AG10803 (cell line): ENCODE measurements at places on chromosomes 6 and 20.
A peak's percentile ranks its signal among the peaks of the same experiment; 100 is the strongest.

DNA sequence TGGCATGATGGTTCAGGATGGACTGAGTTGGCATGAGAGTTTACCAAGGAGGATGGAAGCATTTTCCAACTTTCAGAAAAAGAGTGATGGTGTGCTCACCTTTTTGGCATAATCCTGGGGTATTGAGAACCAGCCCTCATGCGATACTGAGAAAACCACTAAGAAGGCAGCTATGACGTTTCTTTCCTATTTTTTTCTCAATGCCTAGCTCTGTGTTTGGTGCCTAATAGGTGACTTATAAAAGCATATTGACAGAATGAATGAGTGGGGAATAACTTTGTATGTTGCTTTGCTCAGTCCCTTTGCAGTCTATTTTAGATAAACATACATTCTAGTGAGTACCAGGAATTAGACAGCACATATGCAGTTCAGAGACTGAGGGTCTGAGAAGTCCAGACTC lies 816.3 kb downstream of the DHX35 start:
- DNase-seq: no peak

DNA sequence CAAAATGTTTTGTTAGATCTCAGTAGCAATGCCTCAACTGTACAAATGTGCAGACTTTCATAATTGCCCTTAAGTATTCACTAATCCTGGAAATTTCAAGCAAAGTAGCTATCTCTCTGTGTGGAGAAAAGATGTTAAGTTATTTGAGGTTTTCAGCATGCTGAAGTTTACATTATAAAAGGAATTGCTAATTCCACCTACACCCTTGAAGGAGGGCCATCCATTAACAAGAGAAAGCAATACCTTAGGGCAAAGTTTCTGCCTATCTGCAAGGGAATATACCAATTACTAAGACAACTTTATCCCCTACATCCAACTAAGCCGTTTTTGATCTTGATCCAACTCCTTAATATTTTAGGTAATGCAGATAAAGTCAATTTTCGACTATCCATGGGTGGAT lies 380.7 kb upstream of the BTBD3 start:
- DNase-seq: no peak

GRCh38 chr6:3850451-3851203 lies 1.5 kb downstream of the FAM50B start:
- DNase-seq: no peak

- DNase-seq: no peak
These were observed 29.1 kb downstream of the WRNIP1 start for GRCh38 chr6:2794171-2794730.

GRCh38 chr6:37845026-37845911 lies 25.7 kb downstream of the ZFAND3 start:
- no peak for DNase-seq

GRCh38 chr6:133632906-133633305 lies 256.0 kb upstream of the TCF21 start:
- DNase-seq: no peak

DNA sequence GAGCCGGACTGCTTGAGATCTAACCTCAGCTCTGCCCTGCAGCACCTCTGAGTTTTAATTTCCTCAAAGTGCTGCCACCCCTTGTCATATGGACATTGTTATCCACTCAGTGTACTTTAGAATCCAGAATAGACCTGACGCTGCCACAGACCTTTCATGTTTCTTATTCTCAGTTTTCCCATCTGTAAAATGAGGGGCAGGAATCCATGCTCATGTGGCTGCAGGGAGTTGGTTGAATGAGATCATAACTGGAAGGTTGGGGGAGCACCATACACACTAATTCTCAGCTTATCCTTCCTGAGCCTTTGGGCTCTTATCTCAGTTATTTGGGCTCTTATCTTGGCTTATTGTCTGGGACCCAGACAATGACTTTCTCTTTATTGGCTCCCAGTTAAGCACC lies 2.3 kb downstream of the PABPC1L start:
- DNase-seq: no peak

GRCh38 chr6:117481278-117481925 lies 1.1 kb upstream of the DCBLD1 start:
- DNase-seq: no peak

- no peak for DNase-seq
These were observed 456.5 kb downstream of the EPHA7 start for GRCh38 chr6:92962846-92963245.

GRCh38 chr20:1130847-1131246 lies 12.4 kb downstream of the PSMF1 start:
- no peak for DNase-seq

DNA sequence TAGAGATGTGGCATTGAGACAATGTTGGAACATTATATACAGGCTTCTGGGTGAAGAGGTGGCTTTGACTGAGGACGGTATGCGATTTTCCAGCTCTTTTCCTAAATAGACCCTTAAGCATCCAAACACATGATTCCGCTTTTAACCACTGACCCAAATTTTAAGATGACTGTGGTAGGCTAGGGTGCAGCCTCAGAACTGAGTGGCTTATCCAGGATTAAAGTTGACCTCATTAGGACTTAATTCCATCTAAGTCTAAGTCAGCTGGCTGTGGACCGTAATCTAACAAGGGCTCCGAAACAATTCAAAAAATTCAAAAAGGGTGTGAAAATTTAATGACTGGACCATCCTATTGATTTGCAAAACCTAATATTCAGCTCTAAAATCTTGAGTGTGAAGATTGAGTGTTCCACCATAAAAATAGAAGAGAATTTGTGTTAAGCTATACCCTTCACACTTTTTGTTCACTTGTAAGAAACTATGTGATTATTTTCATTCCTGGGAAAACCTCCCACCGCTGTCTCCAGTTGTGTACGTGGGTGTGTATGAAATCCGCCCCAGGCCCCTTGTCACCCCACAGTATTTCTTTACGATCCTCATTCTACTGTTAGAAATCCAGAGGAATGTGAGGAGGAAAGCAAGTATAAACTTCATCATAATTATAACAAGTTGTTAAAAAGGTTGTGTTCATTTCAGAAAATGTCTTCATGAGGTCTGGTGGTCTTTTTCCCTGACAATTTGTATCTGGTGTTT lies 2.7 kb downstream of the PCMTD2 start:
- DNase-seq: no peak

- no peak for DNase-seq
These were observed 103.1 kb downstream of the HIVEP2 start for GRCh38 chr6:142841915-142842314.

- DNase-seq: no peak
These were observed 6.6 kb upstream of the SOX18 start for GRCh38 chr20:64055893-64056638.

- peak; percentile 48 for DNase-seq
These were observed 160.3 kb upstream of the ATXN1 start for GRCh38 chr6:16921399-16922110.

GRCh38 chr6:137148306-137149034 lies 25.0 kb downstream of the IL22RA2 start:
- peak; percentile 52 for DNase-seq

DNA sequence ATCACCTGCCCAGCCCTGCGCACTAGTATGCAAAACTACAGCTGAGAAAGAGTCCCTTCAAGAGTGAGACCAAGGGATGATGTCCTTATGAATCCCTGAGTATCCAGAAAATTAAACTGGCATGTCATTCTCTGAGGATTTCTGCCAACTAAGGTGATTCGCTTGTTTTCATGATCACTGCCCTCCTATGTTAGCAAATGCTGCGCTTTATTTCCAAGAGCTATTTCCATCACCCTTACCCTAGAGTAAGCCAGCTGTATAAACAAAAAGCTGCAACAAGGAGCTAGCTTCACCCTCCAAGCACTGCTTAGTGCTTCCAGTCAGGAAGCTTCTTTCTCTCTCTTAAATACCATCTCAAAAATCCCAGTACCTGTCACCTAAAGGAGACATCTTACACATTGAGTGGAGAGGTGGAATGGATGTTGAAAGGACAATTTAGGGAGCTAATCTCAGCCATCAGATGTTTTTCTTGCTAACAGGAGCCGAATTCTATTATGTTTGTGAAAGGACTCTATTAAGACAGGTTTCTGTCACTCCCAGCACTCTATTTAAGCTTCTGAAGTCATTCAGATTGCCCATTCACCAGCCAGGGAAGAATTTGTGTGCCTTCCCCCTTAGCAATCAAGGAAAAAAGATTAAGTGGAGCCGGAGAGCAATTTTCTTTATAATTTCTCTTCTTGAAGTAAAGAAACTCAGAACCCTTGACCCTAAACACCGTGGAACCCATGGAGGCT lies 322.2 kb downstream of the NRN1 start:
- peak; percentile 38 for DNase-seq

GRCh38 chr6:40516429-40516828 lies 70.7 kb downstream of the LRFN2 start:
- no peak for DNase-seq

DNA sequence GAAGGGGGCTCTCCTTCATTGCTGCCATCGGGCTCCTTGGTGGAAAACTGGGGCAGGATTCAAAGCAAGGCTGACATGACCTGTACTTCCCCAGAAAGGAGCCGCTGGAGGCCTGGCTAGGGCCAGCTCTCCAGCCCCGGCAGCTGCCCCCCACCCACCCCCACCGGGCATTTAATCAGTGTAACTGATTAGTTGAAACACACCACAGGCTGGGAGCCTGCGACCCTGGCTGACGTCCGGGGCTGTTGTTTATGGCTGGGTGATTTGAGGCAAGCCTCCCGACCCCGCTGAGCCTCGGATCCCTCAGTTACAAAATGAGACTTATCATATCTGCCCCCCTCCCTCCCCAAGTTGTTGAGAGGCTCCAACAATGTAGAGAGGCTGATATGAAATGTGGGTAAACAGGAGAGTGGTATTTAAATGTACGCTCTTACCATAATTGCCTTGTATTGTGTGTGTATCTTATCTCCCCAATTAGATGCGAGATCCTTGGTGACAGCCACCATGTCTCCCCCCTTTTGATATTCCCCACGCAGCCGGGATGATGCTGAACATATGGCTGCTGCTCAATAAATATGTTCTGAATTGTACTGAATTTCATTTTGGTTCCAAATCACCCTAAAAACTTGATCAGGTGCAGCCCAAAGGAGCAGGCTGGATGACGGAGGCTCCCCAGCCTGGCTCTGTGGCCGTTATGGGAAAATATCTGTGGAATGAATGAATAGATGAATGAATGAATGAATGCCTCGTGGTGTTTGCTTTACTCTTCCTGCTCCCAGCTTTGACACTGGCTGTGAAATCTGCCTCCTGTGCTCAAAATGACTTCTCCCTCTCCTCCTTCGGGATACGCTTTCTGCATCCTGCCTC lies 31.8 kb upstream of the APCDD1L start:
- no peak for DNase-seq

- no peak for DNase-seq
These were observed 11.2 kb downstream of the SLC22A1 start for GRCh38 chr6:160132776-160133338.

DNA sequence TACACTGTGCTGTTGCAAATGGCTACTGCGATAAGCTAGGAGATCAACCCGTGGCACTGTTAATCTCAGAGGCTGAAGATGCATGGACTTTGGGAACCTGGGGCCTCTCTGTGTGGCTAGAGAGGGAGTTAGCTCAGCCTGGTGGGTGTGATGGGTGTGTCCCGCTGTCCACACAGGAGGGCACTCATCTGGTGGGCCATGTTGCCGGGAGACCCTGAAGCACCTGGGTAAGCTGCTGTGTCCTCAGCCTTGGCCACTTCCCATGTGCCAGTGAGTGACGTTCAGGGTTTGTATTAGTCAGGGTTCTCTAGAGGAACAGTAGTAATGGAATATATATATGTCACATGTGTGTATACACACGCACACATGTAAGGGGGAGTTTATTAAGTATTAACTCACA lies 132.7 kb downstream of the ERMARD start:
- DNase-seq: no peak

DNA sequence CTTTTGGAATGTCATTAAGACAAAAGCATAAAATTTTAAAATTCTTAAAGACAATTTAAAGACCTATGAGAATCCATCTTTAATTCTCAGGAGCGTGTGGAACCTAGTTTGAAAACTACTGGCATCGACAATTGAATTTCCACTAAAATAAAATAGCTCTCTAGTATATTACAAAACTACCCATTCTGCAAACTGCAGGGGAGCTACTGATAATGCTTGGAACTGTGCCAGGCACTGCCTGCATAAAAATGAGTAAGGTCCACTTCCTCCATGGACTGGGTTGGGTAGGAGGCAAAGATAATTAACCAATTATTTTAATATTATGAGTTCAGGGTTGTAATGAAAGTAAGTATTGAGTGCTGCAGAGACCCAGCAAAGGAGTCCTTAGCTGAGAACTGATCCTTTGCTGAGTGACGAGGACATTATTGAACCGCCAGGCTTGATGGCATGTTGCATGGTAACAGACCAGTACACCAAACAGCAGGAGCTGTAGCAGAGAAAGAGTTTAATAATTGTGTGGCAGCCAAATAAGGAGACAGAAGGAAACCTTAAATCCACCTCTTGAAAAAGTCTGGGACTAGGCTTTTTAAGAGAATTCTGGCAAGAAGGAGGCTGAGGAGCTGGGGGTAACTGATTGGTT lies 261.3 kb downstream of the ESR1 start:
- no peak for DNase-seq

- no peak for DNase-seq
These were observed 47.3 kb upstream of the BHLHE23 start for GRCh38 chr20:63054103-63054474.

DNA sequence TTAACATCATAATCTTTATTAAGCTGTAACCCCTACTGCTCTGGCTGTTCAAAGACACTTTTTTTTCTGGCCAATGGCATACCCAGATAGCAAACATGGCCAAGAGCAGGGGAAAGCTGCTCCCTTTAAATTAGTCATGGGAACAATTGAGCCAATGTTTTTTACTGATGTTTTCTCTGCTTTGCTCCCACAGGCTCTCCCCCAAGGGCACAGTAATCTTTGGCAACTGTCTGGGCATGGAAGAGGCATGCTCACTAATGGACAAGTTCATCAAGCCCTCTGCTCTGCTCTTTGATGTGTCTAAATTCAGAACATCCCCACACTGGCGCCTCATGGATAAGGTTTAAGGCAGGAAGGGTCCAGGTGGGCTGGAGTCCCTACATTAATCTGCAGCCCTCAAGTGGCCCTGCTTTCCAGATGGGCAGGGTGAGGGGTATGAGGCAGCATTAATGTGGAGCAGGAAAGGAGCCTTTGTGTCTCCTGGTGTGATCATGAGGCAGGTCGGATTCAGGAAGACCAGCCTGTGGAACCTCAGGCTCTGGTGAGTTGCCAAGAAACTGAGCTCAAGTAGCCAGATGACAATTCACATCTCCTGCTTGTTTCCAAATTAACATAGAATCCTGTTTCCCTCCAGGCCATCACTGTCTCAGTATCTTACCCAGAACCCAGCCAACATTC lies 227.0 kb upstream of the CST7 start:
- no peak for DNase-seq

DNA sequence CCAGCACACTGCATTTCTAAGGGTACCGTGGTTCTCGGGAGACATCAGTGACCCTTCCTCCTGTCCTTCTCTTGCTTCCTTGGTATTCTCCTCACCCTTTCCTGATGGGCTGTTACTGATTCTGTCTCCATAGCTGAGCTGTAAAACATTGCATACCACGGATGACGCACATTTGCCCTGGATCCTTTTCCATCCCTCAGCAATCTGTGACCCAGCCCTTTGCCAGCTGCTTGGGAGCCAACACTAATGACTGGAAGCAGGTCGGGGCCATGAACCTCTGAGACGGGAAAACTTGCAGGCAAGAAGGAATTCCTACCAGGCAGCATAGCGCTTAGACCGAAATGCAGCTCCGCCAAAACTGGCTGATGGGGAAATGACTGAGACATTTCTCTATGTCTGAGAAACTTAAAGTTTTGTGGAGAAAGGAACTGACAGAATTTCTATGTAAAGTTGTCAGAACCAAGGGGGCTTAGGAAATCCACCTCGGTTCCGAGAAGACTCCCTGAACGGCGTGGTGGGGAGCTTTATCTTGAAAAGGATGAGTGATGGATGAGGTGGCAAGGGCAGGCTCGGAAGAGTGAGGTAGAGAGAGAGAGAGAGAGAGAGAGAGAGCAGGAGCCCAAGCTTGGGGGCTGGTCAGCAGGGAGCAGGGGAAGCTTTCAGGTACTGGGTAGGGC lies 19.2 kb downstream of the TUBB2B start:
- peak; percentile 97 for DNase-seq
